Occipital lobe (tissue), 3 donors: ENCODE measurements at places on chromosomes 11 and 22.
A peak's percentile ranks its signal among the peaks of the same experiment; 100 is the strongest.

DNA sequence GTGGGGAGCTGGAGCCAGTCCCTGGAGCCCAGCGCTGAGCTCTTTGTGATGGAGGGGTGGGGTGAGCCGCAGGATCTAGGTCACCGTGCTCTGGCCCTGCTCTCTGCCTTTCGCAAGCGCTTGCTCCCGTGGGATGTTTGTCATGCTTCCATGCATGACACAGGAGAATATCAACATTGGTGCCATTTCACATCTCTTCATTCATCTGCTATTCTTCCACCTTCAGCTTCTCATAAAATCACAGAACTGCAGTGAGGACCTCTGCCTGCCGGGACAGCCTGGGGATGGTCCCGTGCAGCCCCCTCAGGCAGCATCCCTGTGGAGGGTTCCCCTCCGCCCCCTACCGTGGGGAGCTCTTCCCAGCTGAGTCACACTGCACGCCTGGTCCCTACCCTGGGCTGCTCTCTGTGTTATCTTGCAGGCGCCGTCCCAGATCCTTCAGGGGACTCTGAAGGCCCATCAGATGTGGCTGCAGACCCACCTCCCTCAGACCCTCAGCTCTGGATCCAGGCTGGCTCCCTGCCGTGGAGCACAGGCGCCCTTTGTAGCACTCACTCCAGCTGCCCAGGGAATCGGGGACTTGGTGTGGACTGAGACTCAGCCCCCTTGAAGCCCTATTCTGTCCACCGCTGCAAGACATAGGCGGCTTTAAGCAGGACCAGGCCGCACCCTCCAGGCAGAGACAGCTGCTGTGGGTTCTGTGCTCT lies 5.1 kb upstream of the SEPTIN5 start:
- no peak for DNase-seq

- DNase-seq: no peak
Measured at GRCh38 chr11:128594226-128594625, 6.9 kb upstream of the ETS1 start.

- no peak for DNase-seq
Measured at GRCh38 chr11:69240332-69241074, 53.5 kb upstream of the MYEOV start.

- DNase-seq: no peak
Measured at GRCh38 chr22:24128631-24129262, 52.5 kb upstream of the SUSD2 start.

GRCh38 chr22:37267135-37267587 lies 15.1 kb upstream of the CYTH4 start:
- DNase-seq: no peak

DNA sequence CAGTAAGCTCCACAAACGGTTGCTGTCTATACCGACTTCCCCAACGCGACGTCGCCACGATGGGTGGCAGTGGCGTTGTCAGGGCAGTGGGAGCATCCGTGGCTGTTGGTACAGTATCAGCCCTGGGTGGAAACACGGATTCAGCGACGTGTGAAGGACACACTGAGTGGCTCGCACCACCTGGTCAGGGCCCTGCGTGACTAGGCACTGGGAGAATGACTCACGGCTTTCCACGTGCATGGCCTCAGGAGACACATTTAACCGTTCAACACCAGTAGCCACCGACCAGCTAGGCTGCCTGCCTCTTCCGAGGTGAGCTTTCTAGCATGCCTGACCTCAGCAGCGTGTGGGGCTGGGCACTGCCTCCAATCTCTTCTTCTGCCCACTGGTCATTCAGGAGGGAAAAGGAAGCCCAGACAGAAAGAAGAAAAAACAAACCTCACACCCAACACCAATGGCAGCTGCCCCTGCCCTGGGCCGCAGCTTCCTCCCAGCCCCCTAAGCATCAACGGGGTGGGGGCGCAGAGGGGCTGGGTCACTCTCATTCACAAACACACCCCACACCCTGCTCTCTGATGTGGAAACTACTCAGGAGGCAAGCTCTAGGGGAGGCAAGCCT lies 59.0 kb downstream of the MYH9 start:
- DNase-seq: peak; percentile 38

DNA sequence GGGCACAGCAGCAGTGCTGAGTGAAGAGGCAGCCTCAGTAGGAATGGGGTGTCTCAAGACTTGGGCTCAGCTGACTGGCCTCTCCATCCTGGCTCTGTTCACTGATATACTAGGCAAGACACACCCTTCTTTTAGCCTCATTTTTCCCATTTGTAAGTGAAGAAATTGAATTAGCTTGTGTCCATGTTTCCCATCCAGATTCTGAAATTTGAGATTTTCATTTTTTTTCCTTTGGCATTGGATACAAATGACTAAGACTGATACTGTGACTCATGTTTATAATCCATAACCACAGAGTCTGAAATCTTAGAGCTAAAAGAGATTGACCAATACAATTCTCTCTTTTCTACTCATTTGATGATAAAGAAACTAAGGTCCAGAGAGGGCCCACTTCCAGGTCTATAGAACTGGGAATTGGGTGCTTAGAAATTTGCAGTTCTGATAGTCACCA lies 110.9 kb downstream of the KCNC1 start:
- DNase-seq: no peak

- DNase-seq: no peak
Measured at GRCh38 chr11:63802637-63803414, 10.4 kb upstream of the SPINDOC start.

- DNase-seq: no peak
Measured at GRCh38 chr22:31329453-31330215, 16.5 kb downstream of the PATZ1 start.

DNA sequence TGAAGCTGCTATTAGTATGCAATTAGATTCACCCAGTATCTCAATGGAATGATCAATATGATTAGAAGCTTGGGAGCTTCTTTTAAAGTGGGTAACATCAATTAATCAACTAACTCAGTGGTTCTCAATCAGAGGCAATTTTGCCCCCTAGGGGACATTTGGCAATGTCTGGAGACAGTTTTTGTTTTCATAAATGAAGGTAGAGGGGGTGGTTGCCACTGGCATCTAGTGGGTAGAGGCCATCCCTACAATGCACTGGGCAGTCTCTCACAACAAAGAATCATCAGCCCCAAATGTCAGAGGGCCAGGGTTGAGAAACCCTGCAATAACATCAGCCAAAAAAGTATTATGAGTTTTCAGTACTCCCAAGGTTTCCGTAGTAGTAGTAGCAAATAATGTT lies 5.9 kb upstream of the AMOTL1 start:
- no peak for DNase-seq

GRCh38 chr11:102287964-102288724 lies 29.1 kb upstream of the BIRC3 start:
- DNase-seq: no peak

- DNase-seq: no peak
Measured at GRCh38 chr11:18312663-18313420, 9.1 kb downstream of the HPS5 start.

DNA sequence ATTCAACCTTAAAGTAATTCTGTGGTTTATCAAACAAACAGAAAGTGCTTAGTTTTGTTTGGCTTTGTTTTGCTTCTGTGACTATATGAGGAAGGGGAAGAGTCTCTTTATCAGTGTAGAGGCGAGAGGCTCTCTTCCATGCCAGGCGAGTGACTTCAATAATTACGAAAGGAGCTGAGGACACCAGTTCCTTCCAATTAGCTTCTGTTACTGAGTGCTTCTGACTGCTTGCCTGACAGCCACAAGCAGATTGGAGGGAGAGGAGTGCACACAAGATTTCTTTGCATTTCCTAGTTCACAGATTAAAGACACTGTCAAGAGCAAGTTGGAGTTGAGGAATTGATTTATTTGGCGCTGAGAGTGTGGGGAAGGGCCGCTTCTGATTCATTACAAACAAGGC lies 1484.5 kb upstream of the TENM4 start:
- no peak for DNase-seq

GRCh38 chr22:49726701-49727101 lies 101.0 kb downstream of the BRD1 start:
- no peak for DNase-seq

- no peak for DNase-seq
Measured at GRCh38 chr11:47375020-47375419, 3.3 kb downstream of the SPI1 start.

DNA sequence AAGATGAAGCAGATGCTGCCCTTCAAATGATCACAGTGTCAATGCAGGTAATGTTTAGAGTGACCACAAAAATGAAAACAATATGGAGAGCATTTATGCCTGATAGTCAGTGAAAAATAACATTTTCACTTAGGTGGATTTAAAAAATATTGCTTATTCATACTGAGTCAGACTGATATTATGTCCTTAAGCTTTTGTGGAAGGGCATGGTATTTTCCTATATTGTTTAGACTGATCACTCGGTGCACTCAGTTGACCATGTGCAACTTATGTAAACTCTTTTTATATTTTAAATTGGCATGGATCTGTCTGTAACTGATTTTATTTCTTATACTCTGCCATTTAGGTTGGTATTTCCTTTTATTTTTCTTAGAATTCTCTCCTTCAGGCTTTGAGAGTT lies 106.6 kb downstream of the DYNC2H1 start:
- DNase-seq: no peak

- DNase-seq: no peak
Measured at GRCh38 chr11:20844630-20845029, 175.2 kb downstream of the NELL1 start.

- DNase-seq: no peak
Measured at GRCh38 chr11:282171-282570, 4.0 kb downstream of the NLRP6 start.

- no peak for DNase-seq
Measured at GRCh38 chr11:115498354-115498753, 5.9 kb downstream of the CADM1 start.

GRCh38 chr22:20412474-20413216 lies 18.7 kb downstream of the ZNF74 start:
- no peak for DNase-seq

- DNase-seq: no peak
Measured at GRCh38 chr11:15114501-15115475, at the start of gene INSC. TSS of gene INSC (plus strand) at chr11:15114923. CDS start at chr11:15149175, 34,252 bp downstream.

GRCh38 chr11:132471466-132471865 lies 1060.8 kb downstream of the OPCML start:
- DNase-seq: no peak

DNA sequence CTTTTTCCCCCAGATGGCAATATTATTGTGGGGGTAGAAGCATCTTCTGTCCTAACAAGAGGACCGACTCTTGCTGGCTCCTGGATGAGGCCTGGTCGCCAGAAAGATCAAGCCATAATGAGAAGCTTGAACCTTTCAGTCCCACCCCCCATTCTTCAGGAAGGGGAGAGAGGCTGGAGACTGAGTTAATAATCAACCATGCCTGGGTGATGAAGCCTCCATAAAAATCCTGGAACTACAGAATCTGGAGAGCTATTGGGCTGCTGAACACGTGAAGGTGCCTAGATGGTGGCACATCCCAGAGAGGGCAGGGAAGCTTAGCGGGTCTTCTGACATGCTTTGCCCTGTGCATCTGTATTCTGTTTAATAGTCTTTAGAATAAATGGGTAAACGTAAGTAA lies 16.3 kb downstream of the AP5B1 start:
- DNase-seq: no peak

DNA sequence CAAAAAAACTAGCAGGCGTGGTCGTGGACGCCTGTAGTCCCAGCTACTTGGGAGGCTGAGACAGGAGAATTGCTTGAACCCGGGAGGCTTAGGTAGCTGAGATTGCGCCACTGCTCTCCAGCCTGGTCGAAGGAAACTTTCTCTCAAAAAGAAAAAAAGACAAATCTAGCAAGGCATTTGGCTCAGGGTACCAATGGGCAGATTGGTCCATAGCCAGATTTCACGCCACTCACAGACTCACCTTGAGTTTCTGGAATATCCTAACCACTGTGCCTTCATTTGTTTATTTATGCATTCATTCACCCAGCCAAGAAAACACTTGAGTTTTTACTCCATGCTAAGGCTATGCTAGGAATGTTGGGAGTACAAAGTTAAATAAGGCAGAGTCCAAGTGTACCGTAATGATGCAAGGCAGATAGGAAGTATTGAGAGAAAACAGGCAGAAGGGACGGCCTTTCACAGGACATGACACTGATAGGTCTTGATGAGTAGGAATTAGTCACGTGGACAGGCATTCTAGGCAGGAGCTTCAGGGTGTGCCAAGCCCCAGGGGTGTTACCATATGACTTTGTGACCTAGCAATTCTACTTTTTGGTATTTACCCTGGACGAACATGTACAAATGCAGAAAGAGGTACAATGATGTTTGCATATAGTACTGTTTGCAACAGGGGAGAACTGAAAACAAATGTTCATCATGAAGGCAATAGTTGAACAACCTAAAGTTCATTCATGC lies 3.0 kb upstream of the PACSIN3 start:
- no peak for DNase-seq

GRCh38 chr11:120642196-120642894 lies 130.8 kb downstream of the GRIK4 start:
- DNase-seq: no peak

DNA sequence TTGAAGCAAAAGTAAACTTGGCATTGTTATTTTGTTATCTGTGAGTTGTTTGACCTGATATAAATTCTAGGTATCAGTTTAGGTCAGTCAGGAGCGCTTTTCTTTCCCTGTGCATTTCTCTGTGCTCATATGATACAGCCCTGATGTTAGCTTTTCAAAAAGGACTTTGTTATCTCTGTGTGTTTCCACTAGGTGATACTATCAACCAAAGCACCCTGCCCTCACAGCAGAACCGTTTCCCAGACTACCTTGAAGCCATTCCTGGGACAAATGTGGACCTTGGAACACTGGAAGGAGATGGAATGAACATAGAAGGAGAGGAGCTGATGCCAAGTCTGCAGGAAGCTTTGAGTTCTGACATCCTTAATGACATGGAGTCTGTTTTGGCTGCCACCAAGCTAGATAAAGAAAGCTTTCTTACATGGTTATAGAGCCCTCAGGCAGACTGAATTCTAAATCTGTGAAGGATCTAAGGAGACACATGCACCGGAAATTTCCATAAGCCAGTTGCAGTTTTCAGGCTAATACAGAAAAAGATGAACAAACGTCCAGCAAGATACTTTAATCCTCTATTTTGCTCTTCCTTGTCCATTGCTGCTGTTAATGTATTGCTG lies 87.7 kb upstream of the BIRC3 start:
- DNase-seq: no peak

DNA sequence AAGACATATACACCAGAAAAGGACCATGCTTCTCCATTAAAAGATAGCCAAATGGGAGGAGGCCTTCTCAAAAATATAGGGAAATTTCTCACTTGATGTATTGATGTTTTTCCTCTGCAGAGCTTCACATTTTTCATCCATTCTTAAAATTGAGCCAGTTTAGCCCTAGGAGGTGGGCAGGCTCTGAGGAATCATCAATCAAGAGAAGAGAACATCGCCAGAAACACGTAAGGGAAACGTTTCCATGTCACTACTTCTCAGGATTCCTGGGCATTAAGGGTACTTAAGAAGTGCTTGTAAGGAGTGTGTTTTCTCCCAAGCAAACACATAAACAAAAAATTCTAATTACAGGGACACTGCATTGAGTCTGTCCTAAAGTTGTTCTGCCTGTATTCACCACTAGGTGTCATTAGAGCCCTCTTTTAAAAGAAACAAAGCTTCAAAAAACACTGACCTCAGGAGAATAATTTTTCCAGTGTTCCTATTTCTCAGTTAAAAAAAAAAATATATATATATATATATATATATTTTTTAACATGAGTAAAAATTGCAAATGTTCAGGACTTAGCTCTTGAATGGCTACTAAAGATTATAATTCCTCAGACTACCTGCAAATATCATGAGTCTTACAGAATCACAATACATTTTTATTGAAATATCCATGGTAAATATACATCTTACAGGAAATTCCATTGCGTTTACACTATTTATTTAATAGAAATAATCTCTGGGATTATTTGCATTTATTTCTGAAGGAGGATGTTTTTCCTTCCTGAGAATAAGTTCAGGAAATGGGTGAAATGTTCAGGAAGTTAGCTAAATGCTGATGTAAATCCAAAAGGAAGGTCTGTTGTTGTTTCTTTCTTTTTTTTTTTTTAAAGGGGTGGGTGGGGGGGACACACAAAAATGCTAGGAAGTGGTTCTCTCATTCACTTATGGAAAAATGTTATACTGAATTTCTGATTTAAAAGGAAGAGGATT lies 16.0 kb downstream of the FZD4 start:
- DNase-seq: no peak
